ENCODE measurements at places on chromosomes 13 and 19.

DNA sequence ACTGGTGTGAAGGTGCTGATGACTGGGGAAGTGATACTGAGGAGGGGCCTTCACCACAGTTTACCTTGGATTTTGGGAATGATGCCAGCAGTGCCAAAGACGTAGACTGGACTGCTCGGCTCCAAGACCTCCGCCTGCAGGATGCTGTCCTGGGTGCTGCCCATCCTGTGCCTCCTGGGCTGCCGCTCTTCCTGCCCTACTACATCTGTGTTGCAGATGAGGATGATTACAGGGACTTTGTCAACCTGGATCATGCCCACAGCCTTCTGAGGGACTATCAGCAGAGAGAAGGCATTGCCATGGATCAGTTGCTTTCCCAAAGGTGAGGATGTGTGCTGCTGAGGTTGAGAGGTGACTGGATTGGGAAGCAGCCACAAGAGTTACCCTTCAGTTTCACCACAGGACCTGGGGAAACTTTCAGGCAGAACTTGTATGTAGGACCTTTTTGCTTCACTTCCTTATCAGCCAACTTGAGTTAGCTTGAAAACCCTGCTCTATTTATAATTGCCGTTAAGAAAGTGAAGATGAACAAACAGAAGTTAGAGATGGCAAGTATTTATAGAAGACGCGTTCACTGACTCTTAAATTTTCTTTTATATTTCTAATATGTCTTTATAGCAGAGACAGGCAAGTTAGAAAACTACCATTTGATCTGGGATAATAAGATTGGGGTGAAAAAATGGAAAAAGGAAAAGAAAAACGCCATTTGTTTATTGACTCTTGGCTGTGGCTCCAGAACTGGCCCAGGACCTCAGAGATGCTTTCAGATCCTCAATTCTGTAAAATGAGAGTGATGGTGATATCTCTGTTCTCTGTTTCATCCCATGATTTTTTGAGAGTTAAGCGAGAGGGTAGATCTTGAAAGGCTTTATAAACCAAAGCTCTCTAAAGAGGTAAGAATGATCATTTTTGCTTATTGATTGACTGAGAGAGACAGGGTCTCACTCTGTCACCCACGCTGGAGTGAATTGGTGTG is 5.3 kb downstream of the PDCD2L start:
- no peak for DNase-seq

DNA sequence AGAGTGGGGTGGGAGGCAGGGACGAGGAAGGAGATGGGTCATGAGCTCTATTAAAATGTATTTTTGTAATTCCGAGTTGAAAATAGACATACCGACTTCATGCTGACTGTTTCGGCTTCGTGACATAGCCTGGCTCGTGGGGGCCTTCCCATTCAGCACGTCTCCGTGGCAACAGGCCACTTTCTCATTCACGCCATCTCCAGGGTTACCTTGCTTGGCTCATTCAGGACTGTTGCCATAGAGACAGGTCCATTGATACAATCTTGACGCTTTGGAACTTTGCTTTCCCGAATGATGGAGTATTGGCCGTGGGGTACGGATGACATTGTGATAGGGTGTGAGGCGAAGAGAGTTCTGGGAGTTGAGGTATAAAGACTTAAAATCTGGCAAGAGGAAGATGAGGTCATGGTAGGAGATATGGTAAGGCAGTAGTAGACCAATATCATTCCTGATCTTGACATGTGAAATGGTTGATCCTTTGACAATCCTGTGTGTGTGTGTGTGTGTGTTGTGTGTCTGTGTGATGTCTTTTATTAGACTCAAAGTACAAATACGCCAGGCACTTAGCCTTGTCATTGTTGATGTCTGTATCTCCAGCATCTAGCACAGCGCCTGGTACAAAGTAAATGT is 97.3 kb downstream of the CACNA1A start:
- no peak for DNase-seq

- DNase-seq, result no peak
Measured at GRCh38 chr19:31338069-31338776, 11.0 kb downstream of the TSHZ3 start.

DNA sequence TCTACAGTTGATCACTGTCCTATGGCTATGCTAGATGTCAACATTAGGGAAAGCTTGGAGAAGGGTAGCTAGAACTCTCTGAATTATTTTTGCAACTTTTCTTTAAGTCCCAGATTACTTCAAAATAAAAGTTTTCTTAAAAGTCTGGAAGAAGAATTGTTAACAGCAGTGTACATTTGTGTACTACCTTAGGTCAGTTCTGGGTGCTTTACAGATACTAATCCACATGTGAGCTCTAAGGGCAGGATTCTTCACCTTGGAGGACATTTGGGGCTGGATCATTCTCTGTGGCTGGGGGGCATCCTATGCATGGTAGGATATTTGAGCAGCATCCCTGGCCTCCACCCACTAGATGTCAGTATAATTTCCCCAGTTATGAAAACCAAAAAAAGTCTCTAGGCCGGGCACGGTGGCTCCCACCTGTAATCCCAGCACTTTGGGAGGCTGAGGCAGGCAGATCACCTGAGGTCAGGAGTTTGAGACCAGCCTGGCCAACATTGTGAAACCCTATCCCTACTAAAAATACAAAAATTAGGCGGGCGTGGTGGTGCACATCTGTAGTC is 2.8 kb downstream of the BRME1 start:
- no peak for DNase-seq

DNA sequence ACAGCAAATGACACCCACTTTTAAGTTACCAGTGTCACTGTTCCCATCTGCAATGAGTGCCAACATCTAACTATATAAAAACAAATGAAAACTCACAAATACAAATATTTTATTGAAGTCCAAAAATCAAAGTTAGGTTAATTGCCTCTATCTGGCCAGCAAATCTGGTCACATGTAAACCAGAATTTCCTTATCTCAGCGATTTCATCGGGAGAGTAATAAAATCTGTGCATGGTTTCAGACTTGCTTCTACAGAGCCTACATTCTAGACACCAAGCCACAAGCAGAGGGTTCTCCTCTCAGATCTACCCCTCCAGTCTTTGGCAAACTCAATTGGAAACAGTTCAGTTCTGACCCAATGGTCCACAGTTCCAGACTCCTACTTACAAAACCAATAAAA is 189.6 kb downstream of the ABCC4 start:
- no peak for DNase-seq

- DNase-seq, result no peak
Measured at GRCh38 chr13:25292301-25292700, 5.0 kb upstream of the MTMR6 start.

- DNase-seq, result no peak
Measured at GRCh38 chr13:101845245-101846020, 393.0 kb downstream of the ITGBL1 start.

DNA sequence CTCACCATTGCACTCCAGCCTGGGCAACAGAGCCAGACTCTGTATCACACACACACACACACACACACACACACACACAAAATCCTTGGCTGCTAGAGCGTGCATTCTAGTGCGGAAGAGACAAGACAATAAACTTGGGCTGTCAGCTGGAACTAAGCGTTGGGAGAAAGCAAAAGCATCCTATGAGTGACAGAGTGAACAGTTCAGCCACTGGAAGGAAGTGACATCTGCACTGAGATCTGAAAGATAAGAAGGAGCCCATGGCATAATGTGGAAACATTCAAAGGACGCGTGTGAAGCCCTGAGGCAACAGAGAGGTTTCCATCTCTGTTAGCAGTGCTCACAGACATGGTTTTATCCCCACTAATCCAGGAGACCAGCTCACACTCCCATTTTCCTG is 3.5 kb upstream of the SLC1A5 start:
- no peak for DNase-seq

- no peak for DNase-seq
Measured at GRCh38 chr19:34633802-34634201, 43.2 kb downstream of the SCGB2B2 start.

- DNase-seq, result no peak
Measured at GRCh38 chr19:4034048-4035017, 26.8 kb downstream of the PIAS4 start.
